A375 (cell line): ENCODE measurements at places on chromosomes 2 and 18. TPM values are rescaled to one million over a fixed set of nuclear protein-coding genes. Genes with fewer than 3 reads are reported as not detected.

CHRND gene
- total RNA-seq, result not detected in 2 replicates

QPCT gene
- 5.9 and 7.7 TPM in 2 replicates for total RNA-seq

TMEM37 gene
- total RNA-seq, result not detected in 2 replicates

SOCS6 gene
- 18.0 and 18.4 TPM in 2 replicates for total RNA-seq

DNER gene
- total RNA-seq, result 0.98 and 1.3 TPM in 2 replicates

NEUROD1 gene
- total RNA-seq, result not detected in 2 replicates

AFG3L2 gene
- 62.5 and 63.7 TPM in 2 replicates for total RNA-seq

SLC4A5 gene
- total RNA-seq, result 0.16 TPM in 1 of 2 replicates, not detected in the other

CCDC178 gene
- not detected in 2 replicates for total RNA-seq

MC4R gene
- 0.23 TPM in 1 of 2 replicates, not detected in the other for total RNA-seq

ATG9A gene
- 38.7 and 42.7 TPM in 2 replicates for total RNA-seq

SERPINB13 gene
- not detected in 2 replicates for total RNA-seq

BCL2 gene
- 3.4 and 4.1 TPM in 2 replicates for total RNA-seq

SCN3A gene
- total RNA-seq, result not detected in 2 replicates
